ENCODE measurements at places on chromosomes 3 and 15.

- DNase-seq, result no peak
Observed at GRCh38 chr3:156033428-156033827, 87.0 kb upstream of the KCNAB1 start.

- DNase-seq, result no peak
Observed at GRCh38 chr3:54801977-54802376, 125.9 kb downstream of the LRTM1 start.

- DNase-seq, result no peak
Observed at GRCh38 chr3:65855370-65856100, 183.2 kb downstream of the MAGI1 start.

- DNase-seq, result no peak
Observed at GRCh38 chr3:99865321-99865720, 47.7 kb downstream of the CMSS1 start.

- no peak for DNase-seq
Observed at GRCh38 chr3:30749230-30749629, 142.8 kb downstream of the TGFBR2 start.

GRCh38 chr3:195065142-195065863, 205.7 kb downstream of the XXYLT1 start:
- DNase-seq, result no peak

DNA sequence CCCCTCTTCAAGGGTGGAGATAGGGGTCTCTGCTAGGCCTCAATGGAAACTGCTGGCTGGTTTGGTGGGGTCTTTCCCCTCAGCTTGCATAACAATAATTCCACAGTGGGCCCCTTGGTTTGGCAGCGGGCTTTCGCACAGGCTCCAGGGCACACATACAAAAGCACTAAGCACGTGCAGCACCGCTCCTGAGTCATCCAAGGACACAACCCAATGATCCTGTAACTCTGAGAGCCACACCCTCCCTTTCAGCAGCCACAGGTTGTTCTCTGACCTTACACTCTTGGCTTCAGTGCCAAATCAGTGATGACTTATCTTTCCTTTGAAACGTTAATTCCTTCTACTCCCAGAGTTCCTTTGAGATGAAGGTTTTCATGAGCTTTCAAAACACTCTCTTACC, 41.7 kb downstream of the DAPK2 start:
- DNase-seq, result no peak

DNA sequence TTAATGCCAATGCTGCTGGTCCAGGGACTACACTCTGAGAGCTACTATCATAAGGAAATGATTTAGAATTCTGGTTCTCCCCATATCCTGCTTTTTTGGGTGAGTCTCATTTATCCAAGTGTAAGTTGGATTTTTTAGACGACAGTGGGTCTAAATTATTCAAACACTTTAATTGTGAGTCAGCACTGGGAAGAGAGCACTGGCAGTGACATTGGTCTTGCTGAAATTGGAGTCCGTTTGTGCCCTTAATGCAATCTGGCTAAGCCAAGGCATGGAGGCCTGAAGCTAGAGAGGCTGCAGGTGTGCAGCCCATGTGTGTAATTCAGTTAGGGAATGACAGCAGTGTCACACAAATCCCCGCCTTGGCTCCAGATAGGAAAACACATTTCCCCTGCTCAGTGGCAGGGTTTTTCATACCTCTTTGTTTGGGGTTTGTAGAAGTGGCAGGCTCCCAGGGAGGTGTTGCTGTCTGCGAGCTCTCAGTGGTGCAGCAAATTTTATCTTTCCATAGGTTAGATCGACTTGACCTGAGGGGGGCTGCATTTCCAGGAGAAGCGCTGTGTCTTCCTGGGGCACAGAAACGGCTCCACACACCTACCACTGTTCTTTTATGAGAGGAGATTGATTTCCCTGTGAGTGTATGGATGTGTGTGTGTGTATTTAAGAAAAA, 197.7 kb downstream of the CD47 start:
- no peak for DNase-seq

GRCh38 chr3:171249245-171249644, 211.0 kb downstream of the TNIK start:
- no peak for DNase-seq

GRCh38 chr3:16423947-16424673, 89.4 kb downstream of the RFTN1 start:
- DNase-seq, result no peak

- DNase-seq, result no peak
Observed at GRCh38 chr3:13839253-13839652, 40.6 kb downstream of the WNT7A start.

DNA sequence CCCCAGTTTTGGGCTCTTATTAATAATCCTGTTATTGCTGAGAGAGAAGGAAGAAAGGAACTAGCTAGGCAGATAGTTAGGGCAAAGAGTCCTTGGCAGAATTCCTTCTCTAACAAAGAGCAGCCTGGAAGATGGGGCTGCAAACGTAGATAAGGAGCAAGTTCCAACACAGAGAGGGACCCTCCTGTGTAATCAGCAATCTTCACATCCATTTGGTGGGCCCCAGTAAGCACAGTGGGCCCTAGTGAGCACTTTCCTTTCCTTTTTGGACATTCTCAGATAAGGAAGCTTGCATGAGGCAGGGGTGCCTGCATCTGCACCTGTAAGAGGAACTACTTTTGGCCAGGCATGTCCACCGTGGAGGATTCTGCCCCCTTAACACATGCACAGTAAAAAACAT, 119.6 kb upstream of the SGO1 start:
- DNase-seq, result no peak

GRCh38 chr15:101322854-101323477, 27.9 kb upstream of the SNRPA1 start:
- DNase-seq, result no peak

DNA sequence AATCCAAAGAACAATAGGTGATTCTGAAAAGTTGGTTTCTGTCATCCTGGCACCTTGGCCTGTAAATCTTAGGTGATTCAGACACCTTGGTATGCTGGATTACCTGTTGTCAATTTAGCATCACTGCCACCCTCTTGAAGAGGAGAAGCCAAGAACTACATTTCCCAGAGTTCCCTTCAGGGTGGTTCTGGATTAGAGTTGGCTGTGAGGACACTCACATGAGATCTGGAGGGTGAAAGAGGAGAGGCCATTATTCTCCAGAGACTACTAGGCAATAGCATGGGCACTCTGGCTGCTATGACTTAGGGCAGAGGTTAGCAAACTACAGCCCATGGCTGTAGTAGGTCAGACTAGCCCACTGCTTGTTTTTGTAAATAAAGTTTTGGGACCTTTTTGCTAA, 41.7 kb upstream of the CORO2B start:
- DNase-seq, result no peak

DNA sequence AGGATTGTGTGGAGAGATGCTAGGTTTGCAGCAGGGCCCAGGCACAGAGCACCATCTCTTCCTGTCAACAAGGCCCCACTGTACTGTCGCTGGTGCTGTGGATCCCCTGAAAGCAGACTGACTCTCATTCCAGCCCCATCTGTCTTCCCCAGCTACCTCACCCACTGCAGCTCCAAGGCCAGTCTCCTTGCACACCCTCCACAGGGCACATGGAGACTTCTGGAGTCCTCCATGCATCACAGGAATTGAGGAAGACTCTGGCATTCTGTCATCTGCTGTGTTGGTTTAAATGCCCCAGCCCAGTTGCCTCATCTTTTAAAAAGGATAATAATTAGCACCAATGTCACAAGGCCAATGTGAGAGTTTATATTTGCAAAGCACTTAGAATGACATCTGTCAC, 301.2 kb downstream of the RPLP1 start:
- no peak for DNase-seq

DNA sequence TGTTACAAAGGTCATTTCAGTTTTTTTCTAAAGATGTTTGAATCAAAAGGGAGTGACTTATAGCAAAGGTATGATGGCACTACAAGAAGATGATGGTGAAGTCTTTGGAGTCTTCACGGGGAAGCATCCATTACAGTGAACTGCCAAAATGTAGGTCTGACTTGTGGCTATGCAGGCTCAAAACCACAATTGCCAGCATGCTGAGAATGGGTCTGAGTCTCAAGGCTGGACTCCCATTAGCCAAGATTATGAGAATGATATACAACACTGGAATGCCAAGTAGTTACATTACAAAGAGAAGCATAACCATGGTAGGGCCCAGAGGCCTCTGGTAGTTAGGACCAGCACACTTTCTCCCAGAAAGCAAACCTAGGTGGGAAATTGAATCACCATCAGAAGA, 194.2 kb downstream of the MTHFS start:
- no peak for DNase-seq

GRCh38 chr3:150106740-150107428, 136.2 kb upstream of the PFN2 start:
- no peak for DNase-seq

DNA sequence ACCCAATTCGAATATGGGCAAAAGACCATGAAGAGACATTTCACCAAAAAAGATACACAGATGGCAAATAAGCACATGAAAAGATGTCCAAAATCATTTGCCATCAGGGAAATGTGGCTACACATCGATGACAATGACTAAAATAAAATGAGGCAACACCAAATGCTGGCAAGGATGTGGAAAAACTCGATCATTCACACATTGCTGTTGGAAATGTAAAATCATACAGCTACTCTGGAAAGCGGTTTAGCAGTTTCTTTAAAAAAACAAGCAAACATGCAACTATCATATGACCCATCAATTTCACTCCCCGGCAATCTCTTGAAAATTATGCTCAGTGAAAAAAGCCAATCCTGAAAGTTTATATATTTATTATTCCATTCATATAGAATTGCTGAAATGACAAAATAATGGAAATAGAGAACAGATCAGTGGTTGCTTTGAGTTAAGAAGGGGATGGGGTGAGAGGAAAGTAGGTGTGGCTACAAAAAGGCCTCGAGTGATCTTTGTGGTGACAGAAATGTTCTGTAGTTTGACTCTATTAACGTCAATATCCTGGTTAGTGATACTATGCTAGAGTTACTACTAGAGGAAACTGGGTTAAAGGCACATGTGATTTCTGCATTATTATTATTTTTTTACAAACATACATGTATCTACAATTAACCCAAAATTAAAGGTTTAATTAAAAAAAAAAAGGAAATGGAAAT, 45.0 kb downstream of the DLG1 start:
- no peak for DNase-seq

DNA sequence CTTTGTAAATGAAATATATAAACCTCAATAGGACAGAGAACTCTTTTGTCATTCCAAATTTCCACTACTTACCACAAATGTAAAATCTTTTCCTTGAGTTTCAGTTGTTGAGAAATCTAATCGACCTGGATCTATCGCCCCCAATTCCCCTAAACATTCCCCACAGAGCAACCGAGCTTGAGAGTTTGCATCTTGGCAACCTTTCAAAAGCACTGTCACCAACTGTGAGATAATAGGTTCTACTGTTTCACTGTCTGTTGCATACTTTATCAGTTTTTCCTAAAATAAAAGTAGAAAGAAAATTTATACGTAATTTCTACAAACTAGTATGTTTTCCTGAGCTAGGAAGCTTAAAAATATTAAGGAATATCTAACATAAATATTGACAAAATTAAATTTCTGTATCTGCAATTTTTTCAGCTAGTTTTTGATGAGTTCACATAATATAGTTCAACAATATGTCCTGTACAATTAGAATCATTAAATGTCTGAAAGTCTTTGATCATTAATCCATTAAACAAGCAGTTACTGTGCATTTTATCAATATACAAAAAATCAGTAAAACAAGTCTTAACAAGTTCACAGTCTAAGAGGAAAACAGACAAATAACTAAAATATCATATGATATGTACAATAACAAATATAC, 54.5 kb downstream of the ATR start:
- no peak for DNase-seq

DNA sequence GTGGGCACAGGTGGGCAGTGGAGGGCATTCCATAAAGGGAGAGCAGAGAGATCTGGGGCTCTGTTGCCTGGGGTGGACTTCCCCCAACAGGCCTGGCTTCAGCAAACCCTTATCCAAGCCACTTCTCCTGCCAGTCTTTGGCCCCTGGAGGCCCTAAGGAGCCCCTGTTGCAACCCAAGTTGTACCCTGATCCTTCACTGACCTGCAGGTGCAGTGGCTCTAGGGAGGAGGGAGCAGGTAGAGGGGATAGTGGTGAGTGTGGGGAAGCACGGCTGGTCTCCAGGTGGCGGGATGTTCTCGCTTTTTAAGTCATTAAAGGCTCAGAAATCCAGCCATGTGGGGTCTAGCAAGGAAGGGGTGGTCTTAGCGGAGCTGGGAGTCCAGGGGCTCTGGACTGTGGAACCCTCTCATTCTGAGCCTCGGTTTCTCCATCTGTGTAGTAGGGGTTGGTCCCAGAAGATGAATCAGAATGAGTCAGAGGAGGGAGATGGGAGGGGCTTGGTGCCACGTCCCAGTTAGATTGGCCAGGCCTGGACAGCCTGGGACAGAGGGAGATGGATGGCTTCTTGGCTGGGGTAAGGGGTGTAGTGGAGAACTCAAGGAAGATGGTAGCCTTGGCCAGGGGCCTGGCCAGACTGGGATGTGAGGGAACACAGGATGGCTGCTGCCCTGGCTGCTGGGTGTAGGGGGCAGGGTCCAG, 2.6 kb downstream of the ZBTB47 start:
- DNase-seq, result no peak

DNA sequence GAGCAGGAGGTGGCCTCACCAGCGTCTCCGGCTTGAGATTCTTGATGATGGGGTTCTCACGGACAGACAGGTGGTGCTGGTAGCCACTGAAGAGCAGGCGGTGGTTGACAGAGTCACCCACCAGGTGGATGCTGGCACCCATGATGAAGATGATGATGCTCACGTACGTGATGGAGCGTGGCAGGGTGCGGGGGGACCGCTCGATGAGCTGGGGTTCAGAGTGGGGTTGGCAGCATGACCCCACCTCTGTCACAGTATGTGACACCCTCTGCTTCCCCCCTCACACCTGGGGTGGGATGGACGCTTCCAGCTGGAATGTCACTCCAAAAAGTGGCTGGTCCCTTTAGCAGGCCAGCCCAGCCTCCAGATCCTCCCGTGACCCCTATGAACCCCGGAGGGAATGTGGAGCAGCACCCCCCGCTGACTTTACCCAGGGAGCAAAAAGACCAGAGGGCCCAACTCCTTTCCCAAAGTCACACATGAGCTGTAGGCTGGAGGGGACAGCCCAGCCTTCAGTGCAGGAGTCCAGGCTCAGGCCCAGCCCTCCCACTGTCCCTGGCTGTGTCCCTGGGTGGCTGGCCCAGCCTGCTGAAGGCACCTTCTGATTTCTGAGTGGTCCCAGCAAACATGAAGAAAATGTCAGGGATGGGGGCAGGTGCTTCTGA, 6.7 kb upstream of the CALML4 start:
- no peak for DNase-seq

GRCh38 chr3:122886946-122887345, 92.1 kb downstream of the SLC49A4 start:
- DNase-seq, result no peak

- no peak for DNase-seq
Observed at GRCh38 chr3:66404197-66404596, 96.6 kb downstream of the LRIG1 start.

GRCh38 chr3:99706410-99706809, 68.0 kb downstream of the COL8A1 start:
- DNase-seq, result no peak

DNA sequence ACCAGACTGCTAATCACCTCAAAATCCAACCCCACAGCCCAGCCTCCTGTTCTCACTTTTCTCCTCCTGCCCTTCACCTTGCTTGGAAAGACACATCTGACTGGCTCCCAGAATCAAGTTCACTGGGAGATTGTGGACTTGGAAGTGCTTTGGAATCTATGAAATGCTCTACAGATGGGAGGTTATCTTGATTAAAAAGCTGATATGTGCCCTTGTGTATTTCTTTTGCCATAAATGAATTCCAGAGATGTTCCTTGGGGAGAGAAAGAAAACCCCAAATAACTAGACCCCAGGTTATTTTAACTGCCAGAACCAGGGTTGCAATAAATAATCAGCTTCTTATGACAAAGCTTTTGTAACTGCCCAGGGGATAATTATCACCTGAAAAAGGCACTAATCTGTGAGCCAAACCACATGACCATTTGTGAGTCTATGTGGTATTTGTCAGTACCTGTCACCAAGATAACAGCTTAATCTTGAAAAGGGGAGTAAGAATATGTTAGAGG, 21.7 kb upstream of the ARHGEF3 start:
- no peak for DNase-seq
